ENCODE measurements at places on chromosomes 4 and X. TPM values are rescaled to one million over a fixed set of nuclear protein-coding genes. Genes with fewer than 3 reads are reported as not detected.

Gene EDA
- total RNA-seq = 0.36 TPM

Gene SLC10A4
- total RNA-seq = 7.8 TPM

Gene FAM47C
- total RNA-seq = not detected

Gene NXF2B
- total RNA-seq = not detected

Gene SPANXB1
- total RNA-seq = 3.0 TPM

Gene TMSB15C
- total RNA-seq = 0.27 TPM

Gene HPSE
- total RNA-seq = 1.1 TPM

Gene GAGE1
- total RNA-seq = not detected

Gene TBC1D19
- 2.9 TPM for total RNA-seq

Gene POF1B
- total RNA-seq = 3.3 TPM

Gene OTUD6A
- not detected for total RNA-seq

Gene TRAM1L1
- total RNA-seq = 0.55 TPM

Gene SORCS2
- total RNA-seq = 4.1 TPM

Gene SFRP2
- not detected for total RNA-seq

Gene CYSLTR1
- not detected for total RNA-seq

Gene SMARCA5
- total RNA-seq = 21.5 TPM

Gene PSAPL1
- total RNA-seq = 0.10 TPM

Gene GLRA2
- total RNA-seq = not detected

Gene SPATA4
- not detected for total RNA-seq

Gene MBNL3
- total RNA-seq = not detected
